ENCODE measurements at places on chromosomes 7 and 10. TPM values are rescaled to one million over a fixed set of nuclear protein-coding genes. Genes with fewer than 3 reads are reported as not detected.

BTBD16 gene
- 0.35 TPM for total RNA-seq

GRCh38 chr10:72814099-72814790, 79.3 kb upstream of the OIT3 start:
- DNase-seq, result no peak
- no peaks in the 10 kb centered on the region for H3K4me1 ChIP-seq
- H3K36me3 ChIP-seq, result no peaks in the 10 kb centered on the region
- no peaks in the 10 kb centered on the region for H3K27me3 ChIP-seq
- H3K4me3 ChIP-seq, result no peak overlapping the region

GRCh38 chr10:1213252-1214070, 157.3 kb downstream of the WDR37 start:
- H3K27ac ChIP-seq, result no peak overlapping the region
- peak; percentile 37 for DNase-seq
- no peaks in the 10 kb centered on the region for H3K36me3 ChIP-seq

GRCh38 chr7:142469696-142470543, 212.1 kb upstream of the PRSS58 start:
- H3K4me1 ChIP-seq, result no peaks in the 10 kb centered on the region
- no peaks in the 10 kb centered on the region for H3K27me3 ChIP-seq
- no peak overlapping the region for H3K4me3 ChIP-seq
- H3K27ac ChIP-seq, result no peak overlapping the region
- no peaks in the 10 kb centered on the region for H3K36me3 ChIP-seq

DNA sequence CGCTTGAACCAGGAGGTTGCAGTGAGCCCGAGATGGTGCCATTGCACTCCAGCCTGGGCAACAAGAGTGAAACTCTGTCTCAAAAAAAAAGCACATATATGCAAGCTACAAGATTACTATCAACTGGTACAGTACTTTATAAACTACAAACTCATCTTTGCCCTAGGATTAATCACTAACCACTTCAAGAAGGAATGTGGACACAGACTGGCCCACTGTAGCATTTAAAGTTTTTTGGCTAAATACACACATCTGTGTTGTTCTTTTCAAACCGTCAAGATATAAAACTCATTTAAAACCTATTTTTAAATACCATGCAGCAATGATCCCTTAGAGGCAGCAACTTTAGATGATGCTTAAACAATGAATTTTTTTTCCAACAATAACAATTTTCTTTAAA, 205.4 kb downstream of the IMMP2L start:
- H3K4me1 ChIP-seq, result no peaks in the 10 kb centered on the region
- no peaks in the 10 kb centered on the region for H3K36me3 ChIP-seq
- no peak overlapping the region for H3K27ac ChIP-seq
- no peak overlapping the region for H3K4me3 ChIP-seq
- DNase-seq, result no peak

GRCh38 chr7:96663871-96664445, 45.7 kb downstream of the SEM1 start:
- no peaks in the 10 kb centered on the region for H3K36me3 ChIP-seq
- DNase-seq, result no peak
- no peak overlapping the region for H3K27ac ChIP-seq
- no peaks in the 10 kb centered on the region for H3K4me1 ChIP-seq
- H3K27me3 ChIP-seq, result no peaks in the 10 kb centered on the region

GOLGA7B gene
- 0.98 TPM for total RNA-seq

GRCh38 chr7:35820858-35821257, 20.0 kb downstream of the SEPTIN7 start:
- H3K36me3 ChIP-seq, result no peaks in the 10 kb centered on the region
- H3K4me3 ChIP-seq, result no peak overlapping the region

GRCh38 chr10:6478722-6479121, 101.4 kb downstream of the PRKCQ start:
- no peak overlapping the region for H3K4me3 ChIP-seq
- no peaks in the 10 kb centered on the region for H3K36me3 ChIP-seq
- no peak overlapping the region for H3K27ac ChIP-seq
- H3K4me1 ChIP-seq, result no peaks in the 10 kb centered on the region
- no peak for DNase-seq
- H3K27me3 ChIP-seq, result no peaks in the 10 kb centered on the region
